Activated naive CD4-positive, alpha-beta T cell treated with anti-CD3 and anti-CD28 coated beads, Interleukin-2, amount 50 U/mL, for 72 hours (primary cell): ENCODE measurements at places on chromosomes 7 and 10.

GRCh38 chr7:78473021-78473420 is 674.4 kb downstream of the PHTF2 start:
- DNase-seq: no peak

- peak; percentile 81 for DNase-seq
These were observed at the start of gene FIGNL1 for GRCh38 chr7:50449881-50450589. TSS of gene FIGNL1 (minus strand) at chr7:50450350. CDS start at chr7:50447287, 3,063 bp downstream.

- no peak for DNase-seq
These were observed 138.1 kb upstream of the EFCAB10 start for GRCh38 chr7:105719395-105719794.

DNA sequence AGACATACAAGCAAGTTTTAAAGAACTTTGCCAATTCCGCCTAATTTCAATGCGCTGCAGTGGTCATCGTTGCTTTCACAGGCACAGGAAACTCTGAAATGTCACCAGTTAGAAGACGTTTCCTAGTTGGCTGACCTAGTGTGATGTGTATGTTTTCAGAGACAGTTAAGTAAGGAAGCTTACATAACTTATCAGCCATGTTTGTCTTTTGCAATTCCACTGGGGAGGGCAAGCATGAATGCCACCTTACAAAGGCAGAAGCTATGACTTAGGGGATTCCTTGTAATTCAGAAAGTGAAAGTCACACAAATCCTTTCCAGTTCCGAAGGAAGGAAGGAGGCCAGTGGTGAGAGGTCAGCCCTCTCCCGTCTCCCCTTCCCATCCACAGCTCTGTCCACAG is 15.0 kb upstream of the NPS start:
- no peak for DNase-seq

DNA sequence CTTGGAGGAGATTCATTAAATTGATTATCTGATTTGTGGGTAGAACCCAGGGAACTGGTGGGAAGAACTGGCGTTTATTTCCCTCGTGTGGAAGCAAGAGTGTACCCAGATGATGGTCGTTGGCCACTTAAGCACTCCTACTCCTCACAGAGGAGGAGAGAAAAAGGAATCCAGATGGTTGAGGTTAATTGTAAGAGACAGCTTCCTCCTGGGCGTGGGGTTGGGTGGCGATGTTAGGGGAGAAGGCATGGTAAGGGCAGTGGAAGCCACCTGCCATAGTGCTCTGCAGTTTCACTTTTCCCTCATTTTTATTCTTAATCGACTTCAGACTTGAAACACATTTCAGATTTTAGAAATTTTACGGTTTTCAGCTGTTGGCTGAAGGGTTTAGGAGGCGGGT is 104.1 kb downstream of the DOCK1 start:
- DNase-seq: no peak

- DNase-seq: no peak
These were observed 218.2 kb upstream of the MDFIC start for GRCh38 chr7:114703677-114704076.

DNA sequence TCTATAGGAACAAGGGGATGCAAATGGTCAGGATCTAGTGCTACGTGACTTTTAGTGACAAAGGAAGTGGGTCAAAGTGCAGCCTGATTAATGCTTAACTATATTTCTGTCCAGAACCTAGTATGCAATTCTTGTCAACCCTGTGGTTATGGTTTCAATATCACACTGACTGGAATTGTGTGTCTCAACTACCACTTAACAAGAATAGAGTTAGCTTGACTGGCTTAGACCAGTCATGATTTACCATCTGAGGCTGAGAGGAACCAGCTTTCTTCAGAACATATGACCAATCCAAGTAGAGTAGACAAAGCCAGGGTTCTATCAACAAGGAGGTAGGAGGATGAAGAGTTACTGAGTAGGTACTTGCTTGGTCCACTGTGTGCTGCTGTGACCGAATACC is 54.4 kb downstream of the MYPN start:
- DNase-seq: no peak

DNA sequence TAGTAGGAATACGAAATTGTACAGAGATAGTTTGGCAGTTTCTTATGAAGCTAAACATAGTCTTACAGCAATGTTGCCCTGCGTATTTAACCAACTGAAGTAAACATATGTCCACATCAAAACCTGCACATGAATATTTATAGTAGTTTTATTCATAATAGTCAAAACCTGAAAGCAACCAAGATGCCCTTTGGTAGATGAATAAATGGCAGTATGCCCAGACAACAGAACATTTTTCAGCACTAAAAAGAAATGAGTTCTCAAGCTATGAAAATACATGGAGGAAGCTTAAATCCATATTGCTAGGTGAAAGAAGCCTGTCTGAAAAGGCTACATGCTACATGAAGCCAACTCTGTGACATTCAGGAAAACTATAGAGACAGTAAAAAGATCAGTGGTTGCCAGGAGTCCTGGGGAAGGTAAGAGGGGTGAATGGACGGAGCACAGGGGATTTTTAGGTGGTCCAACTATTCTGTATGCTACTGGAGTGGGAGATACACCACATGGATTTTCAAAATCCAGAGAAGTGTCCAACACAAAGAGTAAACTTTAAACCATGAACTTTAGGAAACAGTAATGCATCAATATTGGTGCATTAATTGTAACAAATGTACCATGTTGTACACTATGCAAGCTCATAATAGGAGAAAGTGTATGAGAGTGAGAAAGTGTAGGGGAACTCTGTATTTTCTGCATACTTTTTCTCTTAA is 17.6 kb downstream of the GPRIN2 start:
- no peak for DNase-seq

- DNase-seq: no peak
These were observed 14.5 kb downstream of the CFAP46 start for GRCh38 chr10:132927824-132928223.

DNA sequence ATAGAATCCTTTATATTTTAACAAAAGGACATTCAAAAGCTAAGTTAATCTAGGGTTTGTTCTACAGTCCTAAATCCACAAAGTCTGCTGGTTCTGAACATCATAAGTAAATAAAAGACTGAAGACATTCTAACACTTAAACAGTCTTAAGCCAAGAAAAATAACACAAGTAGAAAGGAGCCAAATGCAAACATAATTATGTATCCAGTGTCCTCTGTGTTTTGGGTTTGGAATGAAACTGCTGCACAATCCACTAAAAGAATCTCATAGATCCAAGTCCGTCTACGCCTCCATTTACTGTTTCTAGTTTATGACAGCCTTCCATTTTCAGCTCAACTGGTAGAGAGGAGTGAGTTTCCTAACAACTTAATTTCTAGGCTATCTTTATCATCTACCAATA is 623.6 kb upstream of the FZD8 start:
- DNase-seq: no peak

GRCh38 chr7:26532471-26532870 is 240.8 kb downstream of the SNX10 start:
- DNase-seq: no peak

GRCh38 chr7:106978425-106979420 is 65.8 kb upstream of the PRKAR2B start:
- DNase-seq: no peak

DNA sequence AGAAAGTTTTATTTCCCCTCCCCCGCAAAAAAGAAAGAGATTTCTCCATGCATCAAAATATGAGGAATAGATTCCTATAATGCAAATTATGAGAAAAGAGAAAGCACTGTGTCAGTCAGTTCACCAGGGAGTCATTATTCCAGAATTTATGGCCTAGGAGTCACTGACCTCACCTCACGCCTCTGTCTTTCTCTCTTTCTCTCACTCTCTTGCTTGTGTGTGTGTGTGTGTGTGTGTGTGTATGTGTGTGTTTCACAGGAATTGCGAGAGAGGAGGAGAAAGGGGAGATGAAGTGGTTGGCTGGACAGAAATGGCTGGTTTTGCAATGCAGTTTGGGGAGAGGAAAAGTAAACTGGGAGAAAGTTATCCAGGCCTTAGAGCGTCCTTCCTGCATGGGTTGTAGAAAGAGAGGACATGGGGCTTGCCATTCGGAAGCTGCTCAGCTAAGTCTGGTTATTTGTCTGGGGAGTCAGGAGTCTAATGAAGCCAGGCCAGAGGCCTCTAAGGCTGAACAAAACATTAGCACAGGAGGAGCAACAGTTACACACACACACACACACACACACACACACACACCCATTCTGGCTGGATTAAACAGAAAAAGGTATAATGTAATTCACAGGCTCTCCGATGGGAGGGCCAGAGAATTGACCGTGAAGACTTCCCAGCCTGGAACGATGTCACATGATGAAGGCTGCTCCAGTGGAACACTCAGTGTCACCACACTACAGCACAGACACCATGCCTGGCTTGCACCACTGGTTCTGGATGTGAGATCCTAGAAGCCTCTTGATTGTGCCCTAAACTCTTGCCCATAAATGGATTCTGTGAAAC is 12.8 kb upstream of the FFAR4 start:
- no peak for DNase-seq

DNA sequence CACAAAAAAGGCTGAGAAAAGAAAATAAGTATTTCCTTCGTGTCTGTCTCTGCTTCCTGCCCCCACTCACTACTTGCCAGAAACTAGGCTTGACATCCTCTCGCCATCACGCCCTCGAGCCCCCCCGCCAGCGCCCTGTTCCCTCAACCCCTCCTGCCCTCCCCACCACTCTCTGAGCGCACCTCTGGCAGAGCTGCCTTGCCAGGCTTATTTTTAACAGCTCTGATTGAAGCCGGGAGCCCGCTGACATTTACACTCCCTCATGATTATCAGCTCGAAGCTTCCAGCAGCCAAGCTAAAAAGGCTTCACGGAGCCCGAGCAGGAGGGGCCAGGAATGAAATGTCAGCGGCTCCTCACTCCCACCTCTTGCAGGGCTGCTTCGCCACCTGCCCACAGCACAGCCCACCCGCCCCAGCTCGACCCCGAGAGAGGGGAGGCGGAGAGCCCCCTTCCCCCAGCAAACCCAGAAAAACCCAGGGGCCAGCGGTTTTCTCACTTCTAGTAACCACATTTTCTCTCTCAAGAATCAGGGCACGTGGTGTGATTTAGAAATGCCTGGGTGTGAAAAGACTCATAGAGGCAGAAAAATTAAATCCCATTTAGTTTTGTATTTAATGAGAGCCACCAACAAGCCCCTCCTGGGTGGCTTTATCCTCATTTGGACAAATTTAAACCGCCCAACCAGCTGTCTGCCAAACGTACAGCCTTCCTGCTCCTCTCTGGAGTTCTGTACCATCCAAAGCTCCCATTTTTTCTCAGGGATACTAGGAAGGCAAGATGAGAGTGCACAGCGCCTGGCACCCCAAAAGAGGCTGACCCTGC is 89.3 kb downstream of the SLIT1 start:
- no peak for DNase-seq

- no peak for DNase-seq
These were observed 162.9 kb upstream of the TCERG1L start for GRCh38 chr10:131474416-131474815.

GRCh38 chr7:102407910-102408309 is 11.7 kb downstream of the PRKRIP1 start:
- DNase-seq: no peak

- DNase-seq: no peak
These were observed 690.3 kb downstream of the REEP3 start for GRCh38 chr10:64211466-64211865.

DNA sequence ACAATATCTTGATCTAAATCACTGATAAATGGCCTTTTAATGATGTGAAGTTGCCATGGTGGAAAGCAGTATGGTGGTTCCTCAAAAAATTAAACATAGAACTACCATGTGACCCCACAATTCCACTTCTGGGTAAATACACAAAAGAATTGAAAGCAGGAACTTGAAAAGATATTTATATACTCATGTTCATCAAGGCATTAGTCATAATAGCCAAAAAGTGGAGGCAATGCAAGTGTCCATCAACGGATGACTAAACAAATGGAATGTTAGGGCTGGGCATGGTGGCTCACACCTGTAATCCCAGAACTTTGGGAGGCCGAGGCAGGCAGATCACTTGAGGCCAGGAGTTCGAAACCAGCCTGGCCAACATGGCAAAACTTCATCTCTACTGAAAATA is 2.0 kb upstream of the DNAJC12 start:
- DNase-seq: no peak

DNA sequence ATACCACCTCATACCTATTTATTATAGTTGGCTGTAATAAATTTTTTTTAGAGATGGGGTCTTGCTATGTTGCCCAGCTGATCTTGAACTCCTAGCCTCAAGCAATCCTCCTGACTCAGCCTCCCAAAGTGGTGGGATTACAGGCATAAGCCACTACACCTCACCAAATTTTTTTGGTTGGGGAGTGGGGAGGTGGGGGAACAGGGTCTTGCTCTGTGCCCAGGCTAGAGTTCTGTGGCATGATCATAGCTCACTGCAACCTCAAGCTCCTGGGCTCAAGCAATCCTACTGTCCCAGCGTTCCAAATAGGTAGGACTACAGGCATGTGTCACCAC is 3.9 kb upstream of the OGDH start:
- no peak for DNase-seq

DNA sequence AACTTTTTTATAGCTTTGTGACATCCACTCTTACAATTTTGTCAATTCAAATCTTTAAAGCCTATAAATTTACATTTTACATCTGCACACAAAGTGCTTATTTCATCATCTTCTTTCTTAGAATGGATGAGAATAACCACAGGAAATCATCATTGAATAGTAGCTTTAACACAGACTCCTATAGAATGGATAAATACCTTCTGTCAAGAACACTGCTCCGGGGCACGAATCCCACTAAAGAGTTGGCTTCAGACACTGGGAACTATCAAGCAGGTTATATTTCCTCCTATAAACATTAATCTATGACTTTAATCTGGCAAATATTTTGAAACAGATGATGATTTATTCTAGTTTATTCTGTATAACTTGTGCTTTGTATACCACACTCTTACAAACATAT is 269.7 kb upstream of the TPK1 start:
- no peak for DNase-seq

GRCh38 chr7:30114536-30115238 is 20.1 kb upstream of the MTURN start:
- no peak for DNase-seq

DNA sequence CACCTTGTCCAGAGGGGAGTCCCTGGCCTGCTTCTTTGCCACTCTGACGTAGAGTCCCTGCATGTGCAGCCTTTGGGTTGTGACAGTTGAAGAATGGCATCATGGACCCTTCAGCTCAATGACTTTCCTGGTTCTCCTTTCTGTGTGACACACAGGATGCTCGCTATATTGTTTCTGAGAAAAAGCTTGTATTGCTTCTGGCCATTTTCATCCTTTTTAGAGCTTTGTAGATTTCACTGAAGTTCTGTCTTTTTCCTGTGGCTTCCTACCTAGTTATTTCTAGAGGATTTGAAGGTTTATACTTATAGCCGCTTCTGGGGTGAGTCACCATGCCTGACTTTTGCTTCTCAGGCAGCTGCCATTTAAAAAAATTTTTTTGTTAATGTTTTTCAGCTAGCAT is 27.0 kb downstream of the SND1 start:
- no peak for DNase-seq
